ENCODE measurements at places on chromosomes 12 and 14.

DNA sequence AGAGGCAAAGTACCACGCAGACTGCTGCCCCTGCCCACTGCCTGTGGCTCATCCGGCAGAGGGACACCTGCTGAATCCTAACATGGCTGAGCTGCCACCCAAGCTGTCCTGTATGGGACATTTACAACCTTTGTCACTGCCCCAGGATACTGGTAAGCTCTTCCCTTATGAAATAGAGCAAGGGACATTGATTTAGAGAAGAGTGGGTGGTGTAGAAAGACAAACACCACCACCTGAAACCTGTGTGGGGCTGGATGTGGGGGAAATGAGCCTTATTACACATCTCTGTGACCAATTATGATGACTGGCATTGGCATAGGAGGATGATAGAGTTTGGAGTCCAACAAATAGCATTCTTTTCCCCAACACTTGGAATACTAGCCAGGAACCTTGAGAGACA, 81.2 kb upstream of the GZMB start:
- H3K27ac ChIP-seq, result no peak overlapping the region
- H3K4me3 ChIP-seq, result no peak overlapping the region
- no peaks in the 10 kb centered on the region for H3K4me1 ChIP-seq
- DNase-seq, result no peak
- H3K36me3 ChIP-seq, result no peaks in the 10 kb centered on the region

DNA sequence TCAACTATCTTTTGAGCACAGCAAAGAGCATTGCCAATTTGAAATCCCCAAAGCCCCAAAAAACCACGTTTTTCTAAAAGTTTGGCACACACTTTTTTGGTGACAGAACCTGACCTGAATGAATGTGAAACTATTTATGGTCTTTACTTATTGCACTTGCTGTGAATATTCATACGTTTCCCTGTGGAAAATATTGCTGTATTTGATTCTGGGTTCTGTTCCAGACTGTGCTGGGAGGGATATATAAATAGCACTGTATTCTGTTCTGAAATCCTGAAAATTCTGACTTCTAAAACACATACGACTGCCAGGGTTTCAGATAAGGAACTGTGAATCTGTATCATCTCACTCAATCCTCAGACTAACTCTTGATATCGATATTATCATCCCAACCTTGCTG, 35.1 kb downstream of the NR1H4 start:
- H3K36me3 ChIP-seq, result no peaks in the 10 kb centered on the region
- H3K4me1 ChIP-seq, result no peaks in the 10 kb centered on the region
- H3K4me3 ChIP-seq, result no peak overlapping the region
- DNase-seq, result no peak
- no peak overlapping the region for H3K27ac ChIP-seq

GRCh38 chr14:31071151-31071550, 45.0 kb upstream of the STRN3 start:
- no peaks in the 10 kb centered on the region for H3K27me3 ChIP-seq
- H3K4me3 ChIP-seq, result no peak overlapping the region
- no peaks in the 10 kb centered on the region for H3K4me1 ChIP-seq
- peaks cover 42% of the 10 kb centered on the region for H3K36me3 ChIP-seq

- H3K4me1 ChIP-seq, result no peaks in the 10 kb centered on the region
- no peak overlapping the region for H3K27ac ChIP-seq
- H3K27me3 ChIP-seq, result no peaks in the 10 kb centered on the region
- DNase-seq, result no peak
- no peaks in the 10 kb centered on the region for H3K36me3 ChIP-seq
Observed at GRCh38 chr14:60171690-60172089, 6.5 kb upstream of the DHRS7 start.

- DNase-seq, result no peak
- peaks cover 21% of the 10 kb centered on the region for H3K4me1 ChIP-seq
- peaks cover 13% of the 10 kb centered on the region for H3K36me3 ChIP-seq
- no peak overlapping the region for H3K4me3 ChIP-seq
- H3K27me3 ChIP-seq, result no peaks in the 10 kb centered on the region
- no peak overlapping the region for H3K27ac ChIP-seq
Observed at GRCh38 chr12:22538311-22538710, 6.0 kb downstream of the C2CD5 start.

DNA sequence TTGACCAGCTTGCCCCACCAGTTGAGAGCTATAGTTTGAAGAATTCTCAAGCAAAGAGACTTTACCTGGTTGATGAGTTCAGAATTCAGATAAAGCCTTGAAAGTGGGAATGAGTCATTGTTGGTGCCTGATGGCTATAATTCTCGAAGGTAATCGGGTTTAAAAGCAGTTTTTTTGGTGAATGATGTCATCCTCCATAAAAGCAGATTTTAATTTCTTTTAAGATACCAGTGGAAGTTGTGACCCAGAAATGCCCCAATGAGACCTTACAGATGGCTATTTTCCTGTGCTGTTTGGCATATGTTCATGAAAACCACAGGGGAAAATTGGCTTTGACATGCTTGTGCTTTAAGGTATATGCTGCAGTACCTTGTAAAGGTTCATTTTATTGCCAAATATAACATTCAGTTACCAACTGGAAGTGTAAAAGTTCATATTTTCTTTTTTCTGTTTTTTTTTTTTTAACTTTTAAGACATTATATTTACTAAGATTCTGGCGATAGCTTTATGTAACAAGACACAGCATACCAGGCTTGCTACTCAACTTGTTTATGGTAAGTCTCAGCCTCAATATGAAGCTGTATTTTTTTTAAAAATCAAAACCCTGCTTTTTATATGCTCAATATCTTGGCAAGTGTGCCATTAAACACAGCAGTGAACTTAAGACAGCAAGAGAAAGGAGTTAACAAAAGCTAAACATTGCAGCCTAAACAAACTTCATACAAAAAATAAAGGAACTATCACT, 119.3 kb downstream of the LMNTD1 start:
- no peak overlapping the region for H3K27ac ChIP-seq
- H3K36me3 ChIP-seq, result no peaks in the 10 kb centered on the region
- H3K4me1 ChIP-seq, result peaks cover 10% of the 10 kb centered on the region
- H3K27me3 ChIP-seq, result no peaks in the 10 kb centered on the region

DNA sequence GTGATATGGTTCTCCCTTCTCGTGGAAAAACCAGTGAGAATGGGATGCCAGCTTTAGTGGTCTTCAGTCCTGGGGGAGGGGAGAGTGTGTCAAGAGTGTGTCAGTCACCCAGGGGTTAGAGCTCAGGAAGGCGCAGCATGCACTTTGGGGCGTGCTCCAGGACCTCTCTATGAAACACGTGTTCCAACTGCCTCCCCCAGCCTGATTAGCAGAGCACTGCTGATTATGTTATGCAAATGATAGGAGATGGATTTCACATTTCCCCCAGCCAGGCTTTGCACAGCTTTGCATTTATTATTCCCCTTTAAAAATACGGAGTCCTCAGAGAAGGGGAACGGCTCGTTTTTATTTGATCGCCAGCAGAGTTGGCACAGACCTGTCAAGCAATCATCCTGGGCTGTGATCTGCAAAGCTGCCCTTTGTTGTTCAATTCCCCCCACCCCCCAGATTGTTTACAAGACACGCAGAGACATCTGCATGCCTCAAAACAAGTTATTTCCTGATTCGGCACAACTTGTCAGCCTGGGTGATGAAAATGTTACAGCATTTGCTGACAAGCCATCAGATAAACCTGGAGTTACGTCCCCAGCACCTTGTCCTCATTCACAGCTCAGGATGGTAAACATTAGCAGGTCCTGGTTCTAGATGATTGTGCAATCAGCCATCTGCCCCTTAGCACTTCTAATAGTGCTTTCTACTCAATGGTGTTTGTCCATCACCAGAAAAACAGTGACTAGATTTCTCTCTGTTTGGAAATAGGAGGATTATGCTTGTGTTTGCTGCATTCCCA, 196.5 kb downstream of the NOVA1 start:
- peaks cover 4% of the 10 kb centered on the region for H3K4me1 ChIP-seq
- no peak overlapping the region for H3K4me3 ChIP-seq
- H3K27ac ChIP-seq, result no peak overlapping the region

Data from stomach (tissue), 19 donors.